Foreskin fibroblast (primary cell): ENCODE measurements at places on chromosomes 2 and 18.

DNA sequence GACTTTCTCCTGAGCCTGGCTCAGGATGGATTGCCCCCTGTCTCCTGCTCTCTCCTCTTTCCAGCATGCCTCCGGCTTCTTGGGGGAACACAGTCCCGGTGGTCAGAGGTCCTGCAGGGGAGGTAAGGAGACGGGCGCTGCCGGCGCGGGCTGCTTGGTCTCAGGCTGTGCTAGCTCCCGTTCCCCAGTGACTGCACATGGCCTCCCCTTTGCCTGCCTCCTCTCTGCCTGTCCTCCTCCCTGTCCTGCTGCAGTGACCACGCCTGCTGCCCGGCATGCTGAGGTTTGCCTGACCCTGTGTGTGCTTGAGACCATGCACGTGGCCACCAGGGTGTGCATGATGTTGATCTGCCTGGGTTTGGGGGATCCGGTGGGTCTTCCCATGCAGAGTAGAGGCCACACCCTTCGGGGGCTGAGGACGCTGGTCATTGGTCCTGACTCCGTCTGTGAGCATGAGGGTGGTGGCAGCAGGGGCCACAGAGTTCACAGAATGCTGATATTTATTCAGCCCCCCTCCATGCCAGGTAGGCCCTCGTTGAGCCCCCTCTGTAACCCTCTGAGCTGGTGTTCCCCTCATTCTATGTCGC lies 42.9 kb upstream of the MCFD2 start:
- DNase-seq = no peak

DNA sequence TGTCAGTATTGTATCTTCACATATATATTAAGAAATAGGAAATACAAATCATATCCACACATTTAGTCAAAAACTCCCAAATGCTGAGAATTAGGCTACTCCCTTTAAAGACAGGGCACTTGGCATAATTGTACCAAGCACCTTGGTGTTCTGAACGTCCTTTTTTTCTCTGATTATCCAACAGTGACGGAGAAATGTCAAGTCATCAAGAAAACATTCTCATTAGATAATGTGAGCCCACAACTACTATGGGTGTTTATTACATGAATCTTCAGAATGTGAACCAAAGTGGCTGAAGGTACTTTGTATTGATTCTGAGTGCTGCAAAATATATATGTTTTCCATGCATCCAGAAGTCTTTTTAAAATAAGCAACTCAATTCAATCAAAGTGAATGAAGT lies 83.8 kb downstream of the PSMG2 start:
- DNase-seq = no peak

GRCh38 chr2:70658476-70658875 lies 104.8 kb upstream of the TGFA start:
- DNase-seq = no peak

GRCh38 chr18:58576638-58577251 lies 52.1 kb downstream of the ALPK2 start:
- no peak for DNase-seq

GRCh38 chr2:29016504-29016903 lies 35.4 kb downstream of the TOGARAM2 start:
- no peak for DNase-seq

DNA sequence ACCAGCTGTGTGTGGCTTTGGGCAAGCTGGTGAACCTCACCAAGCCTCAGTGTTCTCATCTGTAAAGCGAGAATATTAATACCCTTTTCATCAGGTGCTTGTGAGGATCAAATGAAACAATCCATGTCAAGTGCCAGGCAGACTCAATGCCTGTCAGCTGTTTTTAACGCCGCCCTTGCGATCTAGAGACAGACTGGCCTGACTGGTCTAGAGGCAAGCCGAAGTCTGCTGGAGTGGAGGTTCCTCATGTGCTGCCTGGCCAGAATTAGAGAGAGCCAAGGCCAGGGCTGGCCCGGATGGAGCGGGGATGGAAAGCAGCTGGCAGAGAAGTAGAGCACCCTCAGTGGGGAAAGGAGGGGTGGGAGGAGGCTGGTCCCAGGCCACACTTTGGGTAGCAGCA lies 74.5 kb upstream of the B3GNT7 start:
- no peak for DNase-seq

GRCh38 chr2:74584088-74584645 lies 29.6 kb downstream of the DOK1 start:
- DNase-seq = peak; percentile 51

DNA sequence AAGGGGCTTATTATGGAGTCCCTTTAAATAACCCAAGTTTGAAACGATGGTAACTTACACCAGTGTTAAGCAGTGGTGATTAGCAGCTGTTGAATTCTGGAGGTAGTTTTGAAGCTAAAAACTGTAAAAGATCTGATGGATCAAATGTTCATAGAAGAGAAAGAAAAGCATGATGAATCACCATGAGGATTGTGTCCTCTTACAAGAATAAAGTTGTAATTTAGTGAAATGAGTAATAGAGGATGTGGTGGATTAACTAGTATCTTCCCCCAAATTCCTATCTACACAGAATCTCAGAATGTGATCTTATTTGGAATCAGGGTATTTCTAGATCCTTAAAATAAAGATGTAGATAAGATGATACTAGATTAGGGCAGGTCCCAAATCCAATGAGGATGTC lies 1138.2 kb upstream of the TMEFF2 start:
- DNase-seq = peak; percentile 8

- peak; percentile 52 for DNase-seq
These were observed 603.7 kb upstream of the ZEB2 start for GRCh38 chr2:145123606-145124005.

DNA sequence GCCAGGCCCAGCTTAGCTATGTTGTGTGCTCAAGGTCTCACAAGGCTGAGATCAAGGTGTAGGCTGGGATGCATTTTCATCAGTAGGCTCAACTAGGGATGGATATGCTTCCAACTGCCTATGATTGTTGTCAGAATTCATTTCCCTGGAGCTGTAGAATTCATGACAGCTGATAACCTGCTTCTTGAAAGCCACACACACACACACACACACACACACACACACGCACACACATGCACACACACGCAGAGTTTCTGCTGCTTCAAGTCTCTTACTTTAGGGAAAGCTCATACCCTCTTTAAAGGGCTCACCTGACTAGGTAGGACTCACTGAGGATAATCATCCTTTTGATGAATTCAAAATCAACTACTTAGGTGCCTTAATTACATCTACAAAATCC lies 8.2 kb upstream of the VPS4B start:
- DNase-seq = no peak

DNA sequence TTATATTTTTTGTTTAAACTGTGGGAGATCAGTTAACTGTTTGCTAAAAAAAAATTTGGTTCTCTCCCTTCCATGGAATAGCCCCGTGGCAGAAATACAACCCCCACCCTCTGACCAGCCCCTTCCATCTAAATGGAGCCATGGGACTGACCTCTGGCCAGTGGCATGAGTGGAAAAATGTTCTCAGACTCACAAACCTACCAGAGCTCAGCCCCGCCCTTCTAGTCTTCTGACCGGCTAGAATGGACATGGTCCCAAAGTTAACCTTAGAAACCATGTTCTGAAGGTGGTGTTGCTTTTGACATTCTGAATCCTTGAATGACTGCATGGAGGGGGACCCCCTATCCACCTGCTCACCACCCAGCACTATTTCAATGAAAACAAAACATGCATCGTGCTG lies 1.3 kb upstream of the CHRNA1 start:
- no peak for DNase-seq

GRCh38 chr2:127932199-127932876 lies 46.6 kb upstream of the AMMECR1L start:
- peak; percentile 89 for DNase-seq

- no peak for DNase-seq
These were observed 13.7 kb upstream of the FHL2 start for GRCh38 chr2:105412584-105412983.

GRCh38 chr2:169693360-169693759 lies 845 bp downstream of the CFAP210 start:
- no peak for DNase-seq

DNA sequence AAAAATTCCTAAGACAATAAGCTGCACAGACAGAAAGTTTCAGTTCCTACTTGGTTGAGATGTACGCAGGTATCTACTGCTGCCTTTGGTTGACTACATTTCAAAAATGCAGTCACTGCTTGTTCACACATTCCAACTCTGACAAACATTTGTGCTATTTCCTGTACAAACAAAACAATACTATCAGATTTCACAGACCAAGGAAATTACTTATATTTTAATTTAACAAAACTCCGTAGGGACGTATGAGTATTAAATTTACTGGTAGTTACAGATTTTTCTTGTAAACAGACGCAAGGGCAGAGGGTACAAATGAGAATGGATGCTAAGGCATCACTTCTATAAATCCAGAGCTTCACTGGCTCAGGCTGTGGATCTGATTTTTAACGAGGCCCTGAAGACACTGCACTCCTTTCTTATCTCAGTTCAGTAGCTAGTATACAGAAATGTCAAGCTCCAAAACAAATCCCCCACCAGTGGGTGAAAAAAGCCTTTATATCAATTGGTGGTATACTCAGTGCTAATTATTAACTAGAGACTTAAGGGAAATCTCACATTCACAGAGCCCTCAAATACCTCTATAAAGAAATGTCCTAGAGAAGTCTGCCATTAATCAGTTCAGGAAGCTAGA lies 31.7 kb upstream of the TTC32 start:
- peak; percentile 53 for DNase-seq

DNA sequence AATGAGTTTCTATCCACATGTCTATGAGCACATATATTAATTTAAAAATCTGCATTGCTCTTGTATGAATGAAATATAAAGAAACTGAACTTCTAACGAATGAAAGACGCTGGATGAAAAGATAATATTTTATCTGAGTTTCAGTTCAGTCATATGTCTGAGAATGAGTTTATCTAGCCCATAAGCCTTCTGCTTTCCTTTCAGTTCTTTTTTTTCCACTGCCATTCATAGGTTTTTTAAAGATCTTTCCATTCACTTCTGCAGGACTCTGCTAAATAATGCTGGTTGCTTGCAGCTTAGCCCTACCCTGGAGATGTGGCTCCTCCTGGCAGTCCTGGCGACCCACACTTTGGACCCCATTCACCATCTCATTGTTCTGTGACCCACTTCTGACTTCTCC lies 109.0 kb downstream of the BCL2 start:
- DNase-seq = no peak

DNA sequence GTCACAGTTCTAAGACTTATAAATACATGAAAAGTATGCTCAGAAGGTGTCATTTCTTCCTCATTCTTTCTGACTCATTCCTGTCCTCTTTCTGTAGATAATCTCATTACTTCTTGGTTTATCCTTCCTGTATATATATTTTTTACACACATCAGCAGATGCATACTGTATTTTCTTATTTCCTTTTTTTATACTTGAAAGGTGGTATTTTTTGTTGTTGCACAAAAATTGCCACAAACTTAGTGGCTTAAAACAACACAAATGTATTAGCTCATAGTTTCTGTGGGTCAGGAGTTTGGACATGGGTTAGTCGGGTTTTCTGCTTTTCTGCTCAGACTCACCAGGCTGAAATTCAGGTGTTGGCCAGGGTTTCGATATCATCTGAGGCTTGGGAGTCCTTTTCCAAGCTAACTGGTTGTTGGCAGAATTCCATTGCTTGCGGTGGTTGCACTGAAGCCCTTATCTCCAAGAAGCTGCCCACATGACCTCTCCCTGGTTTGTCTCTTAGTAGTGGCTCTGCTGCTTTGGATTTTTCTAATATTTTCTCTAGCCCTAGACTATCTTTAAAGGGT lies 162.6 kb downstream of the FMNL2 start:
- no peak for DNase-seq

DNA sequence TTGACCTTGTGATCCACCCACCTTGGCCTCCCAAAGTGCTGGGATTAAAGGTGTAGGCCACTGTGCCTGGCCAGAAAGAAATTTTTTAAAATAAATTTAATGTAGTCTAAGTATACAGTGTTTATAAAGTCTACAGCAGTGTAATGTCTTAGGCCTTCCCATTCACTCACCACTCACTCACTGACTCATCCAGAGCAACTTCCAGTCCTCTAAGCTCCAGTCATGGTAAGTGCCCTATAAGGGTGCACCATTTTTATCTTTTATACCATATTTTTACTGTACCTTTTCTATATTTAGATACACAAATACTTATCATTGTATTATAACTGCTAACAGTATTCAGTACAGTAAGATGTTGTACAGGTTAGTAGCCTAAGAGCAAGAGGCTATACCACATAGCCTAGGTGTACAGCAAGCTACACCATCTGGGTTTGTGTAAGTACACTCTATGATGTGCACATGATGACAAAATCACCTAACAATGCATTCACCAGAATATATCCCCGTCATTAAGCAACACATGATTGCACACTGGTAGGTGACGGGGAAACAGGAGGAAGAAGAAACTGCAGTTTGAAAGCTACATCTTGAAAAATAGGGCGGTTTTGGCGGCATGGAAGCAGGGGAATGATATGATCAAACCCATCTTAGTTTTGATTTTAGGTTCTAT lies 105.1 kb upstream of the ITGB6 start:
- peak; percentile 83 for DNase-seq
